Stimulated activated CD8-positive, alpha-beta memory T cell treated with anti-CD3 and anti-CD28 coated beads, Interleukin-15, amount 100 ng/mL, for 48 hours (primary cell): ENCODE measurements at places on chromosomes 7 and 10.

DNA sequence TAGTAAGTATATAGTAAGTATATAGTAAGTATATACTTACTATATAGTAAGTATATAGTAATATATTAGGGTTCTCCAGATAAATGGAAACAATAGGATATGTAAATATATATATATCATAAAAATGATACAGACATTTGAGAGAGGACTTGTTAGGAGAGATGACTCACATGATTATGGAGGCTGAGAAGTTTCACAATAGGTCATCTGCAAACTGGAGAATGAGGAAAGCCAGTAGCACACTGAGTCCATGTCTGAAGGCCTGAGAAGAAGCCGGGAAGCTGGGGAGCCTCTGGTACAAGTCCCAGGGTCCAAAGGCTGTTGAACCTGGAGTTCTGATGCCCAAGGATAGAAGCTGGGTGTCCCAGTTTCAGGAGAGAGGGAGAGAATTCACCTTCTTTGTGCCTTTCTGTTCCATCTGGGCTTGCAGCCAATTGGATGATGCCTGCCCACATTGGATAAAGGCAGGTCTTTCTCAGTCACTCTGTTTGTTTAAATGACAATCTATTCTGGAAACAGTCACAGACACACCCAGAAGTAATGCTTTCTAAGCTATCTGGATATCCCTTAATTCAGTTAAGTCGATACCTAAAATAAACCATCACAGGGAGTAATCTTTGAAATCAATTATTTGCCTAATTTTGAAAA lies 205.5 kb upstream of the CDC14C start:
- no peak for DNase-seq

DNA sequence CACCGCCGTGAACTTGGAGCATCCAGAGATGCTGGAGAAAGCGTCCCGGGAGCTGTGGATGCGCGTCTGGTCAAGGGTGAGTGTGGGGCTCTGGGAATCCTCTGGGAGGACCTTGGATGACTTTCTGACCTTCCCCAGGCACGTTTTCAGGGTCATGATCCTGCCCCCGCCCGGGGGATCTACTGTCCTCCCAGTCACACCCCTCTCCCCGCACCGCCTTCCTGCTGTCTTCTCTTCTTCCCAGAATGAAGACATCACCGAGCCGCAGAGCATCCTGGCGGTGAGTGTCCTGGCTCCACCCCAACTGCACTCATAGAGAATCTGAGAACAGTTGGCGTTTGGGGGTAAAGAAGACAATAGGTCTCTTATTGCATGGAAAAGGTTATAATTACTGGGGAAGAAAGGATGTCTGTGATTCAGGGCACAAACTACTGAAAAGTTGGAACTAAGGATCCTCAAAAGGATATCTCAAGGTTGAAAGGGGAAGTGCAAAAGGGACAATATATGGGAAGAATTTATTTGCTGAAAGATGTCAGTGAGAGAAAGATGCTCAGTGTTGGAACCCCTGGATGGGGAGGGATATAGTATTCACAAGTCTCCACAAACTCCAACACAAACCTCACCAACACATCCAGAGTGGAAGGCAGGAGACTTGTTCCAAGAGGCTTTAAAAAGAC lies 1.9 kb downstream of the GSTK1 start:
- no peak for DNase-seq

DNA sequence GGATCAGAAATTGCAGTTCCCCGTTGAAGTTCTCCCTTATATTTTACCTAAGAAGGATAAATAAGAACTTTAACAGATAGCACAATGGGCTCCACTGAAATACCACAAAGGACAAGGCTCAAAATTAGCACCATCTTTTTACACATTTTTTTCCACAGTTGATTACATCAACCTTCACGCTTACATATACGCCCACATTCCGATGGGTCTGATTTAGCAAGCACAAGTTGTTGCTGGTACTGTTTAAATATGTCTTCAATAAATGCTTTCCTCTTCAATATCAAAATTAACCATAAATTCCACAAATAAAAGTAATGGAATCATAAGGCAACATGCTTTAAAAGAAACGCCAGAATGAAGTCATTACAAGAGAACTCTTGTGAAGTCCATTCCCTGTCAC lies 79.5 kb downstream of the NEBL start:
- DNase-seq: no peak

DNA sequence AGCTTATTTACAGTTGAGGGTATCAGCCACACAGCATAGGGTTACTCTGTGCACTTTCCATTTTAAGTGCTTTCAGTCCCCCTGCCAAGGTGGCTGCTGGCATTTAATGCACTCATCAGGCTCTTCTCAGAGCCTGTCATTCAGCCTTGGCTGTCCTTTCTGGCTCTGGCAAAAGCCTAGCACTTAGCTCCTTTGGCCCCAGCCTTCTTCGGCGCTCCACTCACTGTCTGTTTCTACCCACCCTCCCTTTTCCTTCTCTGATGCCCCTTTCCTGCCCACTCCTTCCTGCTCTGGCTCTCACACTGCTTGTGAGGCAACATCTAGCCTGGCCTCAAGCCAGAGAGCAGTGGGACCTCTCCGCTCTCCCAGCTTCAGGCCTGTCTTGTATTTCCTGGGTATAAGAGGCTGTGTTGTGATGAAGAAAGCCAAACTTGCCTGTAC lies 60.2 kb downstream of the WIPF3 start:
- no peak for DNase-seq

DNA sequence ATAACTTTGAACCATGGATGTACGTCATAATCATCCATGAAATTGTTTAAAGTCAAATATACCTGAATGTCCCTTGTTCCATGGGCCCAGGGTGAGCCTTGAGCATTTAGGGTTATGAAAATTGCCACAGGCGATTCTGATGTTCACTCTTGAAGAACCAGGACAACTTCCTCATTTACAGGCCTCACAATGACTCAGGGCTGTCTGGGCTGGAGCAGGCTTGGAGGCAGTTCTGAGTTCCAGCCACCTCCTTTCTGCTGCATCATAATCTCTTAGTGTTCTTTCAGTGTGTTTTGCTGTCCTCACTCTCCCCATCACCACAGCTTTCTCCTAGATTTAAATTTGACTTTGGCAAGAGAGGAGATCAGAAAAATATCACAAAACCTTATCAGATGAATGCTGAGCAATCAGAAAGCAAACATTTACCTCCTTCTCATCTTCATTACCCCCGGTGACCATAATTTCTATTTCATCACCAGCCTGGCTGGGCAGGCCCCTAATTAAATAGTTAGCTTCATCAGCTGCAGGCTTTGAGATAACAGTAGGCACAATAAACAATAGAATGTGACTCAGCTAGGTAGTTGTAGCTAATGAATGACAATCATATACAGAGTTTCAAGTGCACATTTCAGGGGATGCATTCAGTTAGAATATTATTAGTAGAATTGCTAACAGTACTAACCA lies 571.0 kb downstream of the SH2D4B start:
- no peak for DNase-seq

DNA sequence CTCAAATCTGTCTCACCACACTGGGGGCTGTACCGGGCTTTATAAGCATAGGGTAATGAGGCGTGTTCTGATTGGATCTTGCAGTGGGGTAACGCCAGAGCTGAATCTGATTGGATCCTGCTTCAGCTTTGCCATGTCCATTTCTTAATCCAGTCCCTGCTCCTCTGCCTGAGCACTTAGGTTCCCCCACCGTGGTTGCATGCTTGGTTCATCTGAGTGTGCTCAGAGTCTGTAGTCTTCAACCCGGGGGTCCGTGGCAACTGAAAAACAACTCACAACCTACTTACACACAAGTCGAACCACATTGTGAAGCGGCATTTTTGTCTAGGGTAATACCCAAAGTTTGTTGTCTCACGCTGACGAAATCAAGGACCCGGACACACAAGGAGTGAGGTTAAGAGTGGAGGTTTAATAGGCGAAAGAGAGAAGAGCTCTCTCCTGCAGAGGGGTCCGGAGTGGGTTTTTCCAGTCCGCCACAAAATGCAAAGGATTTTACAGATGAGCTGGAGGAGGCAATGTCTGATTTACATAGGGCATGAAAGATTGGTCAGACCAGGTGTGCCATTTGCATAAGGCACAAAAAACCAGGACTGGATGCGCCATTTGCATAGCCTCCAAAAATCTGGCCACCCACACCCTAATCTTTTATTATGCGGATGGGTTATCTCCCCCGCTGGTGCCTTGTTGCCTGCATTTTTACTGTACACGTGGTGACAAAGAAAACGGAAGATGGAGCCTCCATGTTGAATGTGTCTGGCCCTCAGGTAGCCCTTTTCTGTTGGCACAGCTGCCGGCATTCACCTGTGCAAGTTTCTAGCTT lies 641.8 kb upstream of the FOXK1 start:
- DNase-seq: no peak

DNA sequence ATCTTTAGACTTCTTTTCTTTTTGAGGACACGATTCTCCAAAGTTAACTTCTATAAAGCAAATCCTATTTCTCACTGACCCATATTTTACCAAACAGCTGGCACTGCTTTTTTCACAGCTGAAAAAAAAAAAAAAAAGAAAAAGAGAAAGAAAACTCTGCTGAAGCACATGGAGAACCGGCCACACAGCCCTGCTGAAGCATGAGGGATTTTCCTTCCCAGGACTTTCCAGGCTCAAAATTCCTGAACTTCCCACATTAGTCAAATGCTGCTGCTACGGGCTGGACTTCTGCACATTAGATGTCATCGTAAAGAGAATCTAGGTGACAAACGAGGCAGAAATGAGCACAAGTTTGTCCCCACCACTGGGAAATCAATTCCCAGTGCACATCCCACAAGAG lies 25.2 kb downstream of the HIPK2 start:
- no peak for DNase-seq

DNA sequence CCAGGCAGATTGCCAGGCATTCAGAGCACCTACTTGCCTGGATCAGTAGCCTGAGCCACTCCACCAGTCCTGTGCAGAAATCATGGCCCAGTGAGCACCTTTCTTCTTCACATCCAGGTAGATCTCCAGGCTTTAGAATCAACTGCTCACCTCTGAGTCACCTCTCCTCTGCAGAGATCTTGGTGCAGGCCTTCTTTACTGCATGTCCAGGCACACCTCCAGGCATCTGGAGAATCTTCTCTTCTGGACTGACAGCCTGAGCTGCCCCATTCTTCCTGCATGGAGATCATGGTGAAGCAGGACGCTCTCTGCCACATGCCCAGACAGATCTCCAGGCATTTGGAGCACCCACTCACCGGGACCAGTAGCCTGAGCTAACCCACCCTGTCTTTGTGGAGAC lies 894.5 kb upstream of the MBL2 start:
- no peak for DNase-seq

GRCh38 chr7:85516675-85517074 lies 329.8 kb upstream of the SEMA3D start:
- no peak for DNase-seq

DNA sequence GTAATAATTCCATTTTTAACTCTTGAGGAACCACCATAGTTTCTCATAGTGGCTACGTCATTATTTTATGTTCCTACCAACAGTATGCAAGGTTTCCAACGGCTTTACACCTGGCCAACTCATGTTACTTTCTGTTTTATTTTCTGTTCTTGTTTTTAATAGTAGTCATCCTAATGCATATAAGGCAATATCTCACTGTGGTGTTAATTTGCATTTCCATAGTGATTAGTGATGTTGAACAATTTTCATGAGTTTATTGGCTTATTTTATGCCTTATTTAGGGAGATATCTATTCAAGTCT lies 465.5 kb upstream of the KLF6 start:
- no peak for DNase-seq

- DNase-seq: no peak
These were observed 75.1 kb upstream of the SMNDC1 start for GRCh38 chr10:110379831-110380230.

DNA sequence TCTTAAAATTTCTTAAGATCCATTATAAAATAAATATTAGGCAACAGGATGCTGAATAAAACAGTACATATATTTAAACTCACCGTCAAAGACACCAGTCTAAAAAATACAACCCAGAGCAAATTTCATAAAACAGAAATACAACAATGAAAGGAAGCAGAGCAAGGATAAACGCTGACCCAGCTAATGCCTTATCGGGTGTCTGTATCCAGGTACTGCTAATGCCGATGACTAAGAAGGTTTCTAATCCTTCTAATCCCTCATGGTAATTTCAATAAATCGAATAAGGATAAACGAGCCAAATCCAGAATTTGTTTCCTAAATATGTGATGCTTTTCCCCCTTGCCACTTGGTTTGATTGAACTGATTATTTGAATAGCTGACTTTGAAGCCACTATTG lies 1.7 kb downstream of the HYCC1 start:
- DNase-seq: no peak

- DNase-seq: no peak
These were observed 46.2 kb downstream of the WDR11 start for GRCh38 chr10:120897343-120897742.

DNA sequence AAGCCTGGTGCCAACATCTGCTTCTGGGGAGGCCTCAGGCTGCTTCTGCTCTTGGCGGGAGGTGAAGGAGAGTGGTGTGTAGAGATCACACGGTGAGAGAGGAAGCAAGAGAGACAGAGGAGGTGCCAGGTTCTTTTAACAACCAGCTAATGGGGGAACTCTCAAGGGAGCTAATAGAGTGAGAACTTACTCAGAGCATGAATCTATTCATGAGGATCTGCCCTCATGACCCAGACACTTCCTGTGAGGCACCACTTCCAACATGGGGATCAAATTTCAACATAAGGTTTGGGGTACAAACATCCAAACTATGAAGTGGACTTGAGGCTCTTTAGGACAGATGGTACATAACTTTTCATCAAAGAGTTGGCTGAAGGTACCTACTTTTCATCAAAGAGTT lies 5.1 kb upstream of the ZNF32 start:
- DNase-seq: no peak

- DNase-seq: no peak
These were observed 68.3 kb downstream of the NAMPT start for GRCh38 chr7:106216517-106216922.
